Aorta (tissue), 5 donors: ENCODE measurements at places on chromosomes 4 and X. TPM values are rescaled to one million over a fixed set of nuclear protein-coding genes. Genes with fewer than 3 reads are reported as not detected.

- no peak for DNase-seq
Measured at GRCh38 chrX:150326541-150327247, 36.4 kb upstream of the MAMLD1 start.

GRCh38 chr4:113604955-113605354, 156.6 kb downstream of the CAMK2D start:
- no peak for DNase-seq

- peak; percentile 60 for DNase-seq
Measured at GRCh38 chr4:53863158-53863557, 201.2 kb downstream of the CHIC2 start.

DNA sequence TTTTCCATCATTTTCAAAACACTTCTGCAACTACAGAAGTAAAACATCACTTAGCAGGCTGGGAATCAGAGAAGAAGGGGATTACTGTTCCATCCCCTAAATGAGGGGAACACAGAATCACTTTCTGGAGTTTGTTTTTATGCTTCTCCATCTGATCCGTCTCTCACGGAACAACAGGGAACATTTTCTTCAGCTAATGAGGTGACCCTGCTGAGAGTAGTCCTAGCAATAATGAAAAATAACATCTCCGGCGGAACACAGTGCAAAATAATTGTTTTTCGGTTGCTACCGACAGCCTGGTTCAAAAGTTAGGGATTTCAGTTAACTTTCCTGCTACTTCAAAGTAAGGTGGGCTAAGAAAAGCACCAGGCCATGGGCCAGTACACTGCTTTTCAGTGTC, 322.9 kb downstream of the UNC5C start:
- DNase-seq, result no peak

DNA sequence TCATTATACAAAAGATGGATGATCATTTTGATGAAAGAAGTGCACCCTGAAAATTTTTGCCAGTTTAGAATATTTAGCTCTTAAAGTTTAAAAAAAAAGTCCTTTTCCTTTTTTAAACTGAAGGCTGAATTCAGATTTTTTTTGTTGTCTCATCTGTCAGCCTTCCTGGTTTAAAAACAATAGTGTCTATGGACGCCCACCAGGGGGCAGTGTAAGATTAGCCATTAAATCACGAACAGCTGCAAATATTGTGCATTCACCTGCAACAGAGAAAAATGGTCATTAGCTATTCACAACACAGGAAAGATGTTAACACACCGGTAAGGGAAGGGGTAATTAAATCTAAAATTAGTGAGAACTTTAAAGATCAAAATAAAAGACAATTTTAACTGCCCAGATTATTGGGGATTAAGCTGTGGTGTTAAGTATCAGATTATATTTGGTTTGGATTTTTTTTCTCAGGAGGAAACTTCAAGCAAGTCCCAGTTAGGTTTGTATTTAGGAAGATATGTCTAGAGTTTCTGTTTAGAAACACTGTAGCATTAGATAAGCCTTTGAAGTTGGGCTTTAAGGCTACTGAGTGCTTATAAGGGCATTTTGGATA, 4.4 kb upstream of the CXorf38 start:
- peak; percentile 80 for DNase-seq

GRCh38 chr4:158496030-158496741, 25.5 kb upstream of the RXFP1 start:
- DNase-seq, result peak; percentile 42

DNA sequence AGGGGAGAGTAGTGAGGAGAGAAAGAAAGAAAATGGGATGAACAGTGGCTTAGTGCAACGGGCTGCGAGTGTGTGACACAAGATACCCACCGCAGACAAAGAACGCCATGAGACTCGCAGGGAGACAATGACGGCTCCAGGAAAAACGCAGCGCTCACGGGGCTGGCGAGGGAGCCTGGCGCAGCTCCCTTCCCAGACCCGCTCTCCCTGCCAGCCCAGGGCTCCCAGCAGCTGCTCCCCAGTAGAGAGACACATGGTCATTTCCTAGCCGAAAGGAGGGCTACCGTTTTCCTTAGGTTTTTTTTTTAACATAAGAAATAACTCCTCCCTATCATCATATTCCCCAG, 149.5 kb downstream of the MAML3 start:
- DNase-seq, result peak; percentile 61

DNA sequence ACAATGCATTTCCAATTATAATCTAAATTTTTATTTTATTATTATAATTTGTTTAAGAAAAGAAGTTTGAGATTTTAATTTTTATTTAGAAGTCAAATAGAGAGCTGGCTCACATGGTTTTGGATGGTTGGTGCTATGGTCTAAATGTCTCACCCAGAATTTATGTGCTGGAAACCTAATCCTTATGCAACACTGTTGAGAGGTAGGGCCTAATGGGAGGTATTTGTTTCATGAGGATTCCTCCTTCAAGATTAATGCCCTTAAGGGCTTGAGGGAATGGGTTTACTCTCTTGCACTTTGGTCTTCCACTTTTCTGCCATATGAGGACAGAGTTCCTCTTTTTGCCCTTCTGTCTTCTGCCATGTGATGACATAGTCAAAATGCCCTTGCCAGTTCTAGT, 960.5 kb upstream of the IGFBP7 start:
- no peak for DNase-seq

DNA sequence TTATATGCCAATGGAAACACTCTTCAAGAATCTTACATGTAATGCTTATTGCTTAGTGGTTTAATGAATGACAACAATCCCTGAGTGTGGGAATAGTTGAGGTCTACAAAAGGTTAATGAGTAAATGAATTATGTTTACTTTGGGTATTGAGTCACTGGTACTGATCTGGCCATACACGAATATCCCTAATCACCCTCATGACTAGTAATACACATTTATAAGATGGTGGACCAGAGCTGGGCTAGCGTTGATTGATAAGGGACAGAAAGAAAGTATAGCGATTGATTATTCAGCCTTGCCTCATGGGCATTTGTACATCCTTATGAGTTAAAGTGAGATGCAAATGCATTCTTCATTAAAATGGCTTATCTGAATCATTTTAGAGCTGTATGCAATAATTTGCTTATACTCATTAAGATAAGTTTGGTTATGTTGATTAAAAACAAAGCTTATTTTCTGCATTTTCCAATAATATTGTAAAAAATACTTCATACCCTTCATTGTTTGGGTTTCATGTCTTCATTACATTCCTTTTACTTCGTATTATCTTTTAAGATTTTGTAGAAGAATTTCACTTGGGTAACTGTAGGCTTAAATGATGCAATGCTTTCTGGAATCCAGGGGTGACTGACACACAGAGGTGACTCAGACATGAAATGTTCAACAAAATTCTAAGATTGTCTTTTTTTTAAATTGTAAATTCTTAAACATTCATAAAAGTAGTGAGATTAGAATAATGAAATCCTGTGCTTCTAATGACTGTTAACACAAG, 47.4 kb downstream of the FGF2 start:
- DNase-seq, result no peak

DNA sequence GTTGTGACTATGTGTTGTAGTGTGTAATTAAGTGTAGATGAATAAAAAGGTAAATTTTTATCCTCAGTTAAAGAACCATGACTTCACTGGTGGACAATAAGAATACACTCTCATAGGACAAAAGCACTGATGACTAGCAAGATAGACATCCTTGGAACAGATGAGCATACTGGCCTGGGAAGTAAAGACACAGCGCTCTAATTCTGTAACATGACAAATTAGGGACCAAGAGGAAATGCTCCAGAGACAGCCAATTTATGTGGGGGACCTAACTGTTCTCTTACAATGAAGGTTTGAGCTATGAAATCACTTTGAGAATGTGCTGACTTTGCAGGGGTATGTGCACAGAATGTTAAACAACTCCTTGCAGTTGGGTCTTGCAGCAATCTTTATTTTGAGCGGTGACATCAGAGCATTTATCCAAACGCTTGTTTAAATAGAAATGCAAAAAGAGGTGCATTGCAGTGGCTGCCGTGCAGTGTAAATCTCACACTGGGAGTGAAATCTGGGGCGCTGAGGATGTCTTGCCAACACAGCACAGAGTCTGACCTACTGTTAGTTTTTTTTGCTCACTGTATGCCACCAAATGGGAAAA, 109.3 kb downstream of the MAGEC2 start:
- no peak for DNase-seq

SNX25 gene
- 44.7 TPM for total RNA-seq

BCORL1 gene
- 26.9 TPM for total RNA-seq

SGMS2 gene
- total RNA-seq, result 39.1 TPM

RAP2C gene
- total RNA-seq, result 22.2 TPM
